ENCODE measurements at places on chromosomes 11 and 22.
A peak's percentile ranks its signal among the peaks of the same experiment; 100 is the strongest.

- DNase-seq = peak; percentile 57
Observed at GRCh38 chr11:47216121-47216798, 1.5 kb downstream of the DDB2 start.

DNA sequence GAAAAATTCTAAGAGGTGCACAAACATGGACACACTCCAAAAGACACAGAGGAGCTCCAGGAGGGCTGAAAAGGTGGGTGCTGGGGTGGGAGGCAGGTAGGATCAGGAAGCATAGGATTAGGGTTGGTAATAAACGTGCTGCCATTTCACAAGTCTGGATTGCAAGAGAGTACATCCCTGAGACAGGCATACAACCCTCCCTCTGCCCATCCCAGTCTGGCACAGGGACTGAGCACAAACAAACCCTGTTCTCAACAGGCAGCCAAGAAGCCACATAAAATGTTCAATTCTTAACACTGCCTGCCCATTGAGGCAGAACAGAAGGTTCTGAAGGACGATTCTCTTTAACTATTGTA, 18.5 kb downstream of the SLC35F2 start:
- DNase-seq = peak; percentile 32

DNA sequence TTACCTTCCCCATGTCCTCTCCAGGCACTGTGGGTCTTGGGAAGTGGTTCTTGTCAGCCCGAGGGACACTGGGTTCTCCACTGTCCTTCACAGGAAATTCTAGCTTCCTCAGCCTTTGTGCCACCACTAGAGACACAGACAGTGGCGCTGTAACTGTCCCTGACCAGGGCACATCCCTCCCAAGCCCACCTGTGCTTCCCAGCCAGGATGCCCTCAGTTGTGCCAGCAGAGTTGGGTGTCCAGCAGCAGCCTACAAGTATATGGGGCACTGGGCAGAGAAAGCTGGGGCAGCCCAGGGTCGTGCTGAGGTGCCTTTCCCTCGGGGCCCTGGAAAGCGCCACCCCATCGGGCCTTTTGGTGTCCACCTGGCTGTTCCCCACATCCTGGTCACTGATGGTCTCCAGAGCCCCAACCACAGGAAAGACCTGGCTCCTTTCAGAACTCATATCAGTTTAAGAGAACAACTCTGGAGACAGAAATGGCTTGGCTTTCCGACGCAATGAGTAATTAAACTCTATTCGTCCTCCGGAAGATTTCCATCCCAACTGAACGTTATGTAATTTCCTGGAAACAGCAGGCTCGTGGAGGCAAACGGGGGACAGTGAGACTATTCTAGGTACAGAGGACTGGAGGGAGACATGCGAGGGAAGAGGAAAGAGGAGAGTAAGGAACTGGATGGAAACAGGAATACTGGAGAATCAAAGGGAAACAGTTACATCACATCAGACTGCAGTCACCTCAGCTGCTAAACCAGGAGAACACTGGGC, 28.6 kb downstream of the PPP2R1B start:
- peak; percentile 52 for DNase-seq

DNA sequence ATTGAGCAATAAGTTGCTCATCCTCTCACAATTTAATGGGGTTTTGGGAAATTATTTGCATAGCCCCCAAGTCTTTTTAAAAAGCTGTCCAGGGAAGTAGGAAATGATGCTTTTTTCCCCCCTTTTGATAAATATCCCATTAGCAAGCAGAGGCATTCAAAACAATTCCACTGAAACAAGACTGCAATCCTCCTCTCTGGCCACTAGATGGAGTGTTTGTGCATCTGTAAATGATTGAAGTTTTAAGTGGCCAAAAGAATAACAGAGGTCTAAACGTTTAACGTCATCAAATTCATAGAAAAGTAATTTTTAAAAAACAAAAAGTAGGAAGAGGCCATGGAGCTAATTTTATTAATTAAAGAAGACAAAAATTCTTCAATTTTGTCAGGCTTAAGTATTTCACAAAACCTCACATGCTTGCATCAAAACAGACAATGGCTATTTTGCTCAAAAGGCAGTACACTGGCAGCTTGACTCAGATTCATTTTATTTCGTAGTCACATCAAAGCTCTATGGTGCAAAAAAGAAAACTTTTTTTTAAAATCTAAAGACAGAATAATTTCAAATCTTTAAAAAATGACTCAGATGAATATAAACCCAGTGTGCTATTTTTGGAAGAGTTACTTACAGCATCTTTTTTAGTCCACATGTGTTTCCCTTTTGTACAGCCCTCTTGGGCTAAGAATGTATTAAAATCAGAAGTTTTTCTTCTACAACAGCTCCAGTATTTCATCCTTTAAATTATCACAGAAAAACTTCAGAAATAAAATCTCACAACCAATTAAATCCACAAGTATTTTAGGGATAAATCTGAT, 17.8 kb downstream of the CHORDC1 start:
- DNase-seq = peak; percentile 69

- DNase-seq = no peak
Observed at GRCh38 chr11:123265951-123266350, 70.9 kb upstream of the CLMP start.

GRCh38 chr11:27473017-27473406, 422 bp upstream of the LGR4 start:
- no peak for DNase-seq

DNA sequence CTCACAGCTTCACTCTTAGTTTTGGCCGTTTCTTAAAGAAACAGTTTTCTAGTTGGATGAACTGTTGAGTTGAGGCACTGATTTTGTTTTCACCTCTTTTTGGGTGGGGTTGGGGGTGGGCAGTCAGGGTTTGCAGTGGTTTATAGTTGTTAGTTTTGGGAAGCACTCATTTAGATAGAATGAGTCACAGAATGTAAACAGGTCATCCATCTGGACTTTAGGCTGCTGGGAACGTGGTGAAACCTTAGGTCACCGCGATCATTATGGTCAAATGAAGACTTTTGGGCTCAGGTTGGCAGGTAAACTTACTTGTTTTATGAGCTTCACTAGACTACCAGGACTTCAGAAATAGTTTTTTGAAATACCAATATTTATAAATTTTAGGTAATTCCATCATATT, 48.4 kb downstream of the CSTPP1 start:
- no peak for DNase-seq

- no peak for DNase-seq
Observed at GRCh38 chr11:115919341-115920091, 415.3 kb upstream of the CADM1 start.

- peak; percentile 83 for DNase-seq
Observed at GRCh38 chr22:30212363-30212995, 34.1 kb downstream of the LIF start.

DNA sequence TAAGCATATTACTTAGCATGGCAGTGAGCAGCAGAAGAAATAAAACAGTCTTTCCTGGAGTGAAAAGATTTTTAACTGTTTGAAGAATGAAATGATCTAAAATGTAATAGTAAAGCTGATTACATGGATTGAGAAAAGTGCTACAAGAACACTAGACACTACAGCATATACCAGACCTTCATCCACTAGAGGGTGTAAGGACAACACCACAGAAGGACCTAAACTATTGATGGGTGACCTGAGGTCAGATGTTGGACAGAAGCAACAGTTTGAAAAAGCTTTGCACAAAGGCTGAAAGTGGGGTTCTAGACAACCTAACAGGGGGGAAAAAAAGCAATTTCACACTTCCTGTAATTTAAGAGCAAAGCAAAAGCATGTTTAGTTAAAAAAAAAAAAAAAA, 97.7 kb downstream of the RBFOX2 start:
- DNase-seq = peak; percentile 74

- DNase-seq = peak; percentile 60
Observed at GRCh38 chr11:18012122-18012905, 533 bp downstream of the SERGEF start.

DNA sequence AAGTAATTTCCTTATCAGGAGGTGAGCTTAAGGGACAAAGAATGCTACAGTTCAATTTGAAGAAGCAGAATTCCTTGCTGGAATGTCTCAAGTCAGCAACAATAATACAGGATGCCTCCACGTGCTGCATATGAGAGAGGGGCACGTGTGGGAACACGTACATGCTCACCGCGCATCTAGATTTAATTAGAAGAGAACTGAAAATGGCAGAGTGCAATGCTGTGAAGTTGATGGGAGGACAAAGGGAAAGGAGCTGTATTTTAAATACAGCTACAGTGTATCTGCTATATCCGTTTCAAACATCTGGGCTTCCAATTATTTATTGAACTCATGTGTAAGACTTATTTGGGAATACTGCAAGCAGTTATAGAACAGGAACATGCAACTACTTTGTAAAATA, 328.7 kb downstream of the SOX6 start:
- DNase-seq = no peak

DNA sequence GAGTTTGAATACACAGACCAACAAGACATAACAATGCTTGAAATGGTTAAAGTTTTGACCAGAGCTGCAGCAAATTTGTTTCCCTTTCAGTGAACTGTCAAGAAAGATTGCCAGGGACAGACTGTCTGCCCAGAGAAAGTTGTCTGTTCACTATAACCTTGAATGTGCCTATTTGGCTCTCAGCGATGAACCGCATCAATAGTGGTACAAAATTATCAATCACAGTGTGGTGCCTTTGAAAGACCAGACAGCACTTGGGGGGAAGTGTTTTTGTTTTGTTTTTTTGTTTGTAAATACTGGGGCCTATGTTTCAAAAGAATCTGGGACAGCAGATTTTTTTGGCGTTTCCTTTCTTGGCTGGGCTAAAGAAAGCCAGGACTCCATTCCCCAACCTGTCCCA, 123.1 kb downstream of the CD44 start:
- DNase-seq = peak; percentile 24

GRCh38 chr11:130550150-130550549, 101.7 kb downstream of the ADAMTS15 start:
- no peak for DNase-seq

DNA sequence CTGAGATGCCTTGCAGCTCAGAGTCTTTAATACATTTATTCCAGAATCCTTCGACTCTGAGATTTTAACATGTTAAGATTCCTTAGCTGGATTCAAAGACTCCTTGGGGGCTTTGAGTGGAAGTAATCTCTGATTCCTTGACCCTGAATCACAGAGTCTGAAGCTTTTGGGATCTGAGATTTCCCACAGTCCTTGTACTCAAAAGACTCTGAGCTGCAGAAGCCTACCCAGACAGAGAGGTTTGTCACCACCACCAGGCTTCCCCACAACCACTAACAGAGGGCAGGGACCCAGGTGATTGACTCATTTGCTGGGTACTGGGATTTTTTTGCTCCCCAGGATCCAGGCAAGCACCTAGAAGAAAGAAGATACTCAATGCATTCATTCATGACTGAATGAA, 1.4 kb upstream of the SERPINH1 start:
- no peak for DNase-seq

DNA sequence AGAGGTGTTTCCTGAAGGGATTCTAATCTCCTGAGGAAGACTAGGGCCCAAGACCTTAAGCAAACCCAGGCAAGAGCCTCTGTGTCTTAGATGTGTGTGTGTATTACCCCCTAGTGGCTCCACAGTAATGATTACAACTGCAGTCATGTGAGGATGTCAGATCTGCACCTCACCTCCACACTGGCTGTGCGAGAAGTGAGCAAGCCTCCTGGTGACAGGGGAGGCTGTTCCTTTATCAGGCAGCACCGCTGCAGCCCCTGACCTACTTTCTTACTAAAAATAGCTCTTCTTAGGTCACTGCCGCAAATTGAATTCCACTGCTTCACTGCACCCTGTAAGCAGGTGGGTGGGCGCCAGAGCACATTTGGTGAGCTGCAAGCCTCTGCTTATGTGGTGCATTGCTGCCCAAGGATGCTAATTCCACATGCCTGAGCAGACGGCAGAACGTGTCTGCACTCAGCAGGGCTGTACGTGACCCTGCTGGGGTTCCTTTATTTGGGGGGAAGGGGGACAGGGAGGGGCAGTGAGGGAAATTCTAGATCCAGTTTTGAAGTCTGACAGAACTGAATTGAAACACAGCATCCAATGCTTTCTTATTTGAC, 112.4 kb downstream of the KCNC1 start:
- DNase-seq = peak; percentile 86

GRCh38 chr11:116498161-116498560, 274.6 kb downstream of the BUD13 start:
- peak; percentile 73 for DNase-seq

GRCh38 chr11:64849598-64850356, 5.3 kb upstream of the CDC42BPG start:
- DNase-seq = peak; percentile 65

- DNase-seq = no peak
Observed at GRCh38 chr11:59289356-59290181, 69.1 kb upstream of the OR5AN1 start.

GRCh38 chr11:8930456-8931175, 2.1 kb downstream of the C11orf16 start:
- DNase-seq = no peak

- peak; percentile 65 for DNase-seq
Observed at GRCh38 chr11:1564535-1565172, 7.4 kb downstream of the DUSP8 start.

Data from cerebellar cortex (tissue), 1 donor.